ENCODE measurements at places on chromosomes 7 and 10.
A peak's percentile ranks its signal among the peaks of the same experiment; 100 is the strongest.

DNA sequence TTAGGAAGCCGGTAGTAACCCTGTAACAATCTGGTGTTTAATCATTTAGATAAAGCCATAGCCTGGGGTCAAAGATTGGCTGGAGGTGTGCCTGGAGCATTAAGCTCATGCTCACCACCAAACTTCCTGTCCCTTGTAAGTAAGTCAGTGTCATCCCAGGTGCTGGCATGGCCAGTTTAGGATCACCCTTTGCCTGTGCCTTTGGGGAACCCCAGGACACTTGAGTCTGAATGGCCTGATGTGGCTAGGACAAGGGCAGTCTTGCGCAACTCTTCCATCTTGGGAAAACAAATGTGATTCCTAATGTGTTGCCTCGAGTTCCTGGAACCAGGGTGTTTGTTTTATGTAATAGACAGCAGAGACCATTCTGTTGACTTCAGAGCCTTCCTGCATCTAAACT is 154.8 kb downstream of the GRK5 start:
- DNase-seq, result no peak

- no peak for DNase-seq
Measured at GRCh38 chr10:119398996-119399395, 143.5 kb downstream of the RGS10 start.

- DNase-seq, result no peak
Measured at GRCh38 chr10:14821635-14822375, 16.0 kb downstream of the CDNF start.

- DNase-seq, result no peak
Measured at GRCh38 chr7:87912121-87912520, 21.9 kb upstream of the ADAM22 start.

DNA sequence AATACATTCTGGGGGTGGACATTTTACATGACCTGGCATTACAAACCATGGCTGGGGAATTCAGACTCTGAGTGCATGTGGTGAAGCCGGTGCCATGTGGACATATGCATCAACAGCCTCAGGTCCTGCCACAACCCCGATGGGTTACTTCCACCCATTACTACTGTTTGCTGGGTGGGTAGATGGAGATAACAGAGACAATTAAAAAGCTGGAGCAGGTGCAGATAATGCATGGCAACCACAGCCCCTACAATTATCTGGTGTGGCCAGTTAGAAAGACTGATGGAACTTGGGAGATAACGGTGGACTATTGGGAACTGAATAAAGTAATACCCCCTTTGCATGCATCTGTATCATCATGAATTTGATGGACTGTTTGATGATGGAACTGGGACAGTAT is 21.6 kb upstream of the ADAMTS14 start:
- DNase-seq, result no peak

- DNase-seq, result no peak
Measured at GRCh38 chr7:128919241-128919640, 8.7 kb upstream of the KCP start.

DNA sequence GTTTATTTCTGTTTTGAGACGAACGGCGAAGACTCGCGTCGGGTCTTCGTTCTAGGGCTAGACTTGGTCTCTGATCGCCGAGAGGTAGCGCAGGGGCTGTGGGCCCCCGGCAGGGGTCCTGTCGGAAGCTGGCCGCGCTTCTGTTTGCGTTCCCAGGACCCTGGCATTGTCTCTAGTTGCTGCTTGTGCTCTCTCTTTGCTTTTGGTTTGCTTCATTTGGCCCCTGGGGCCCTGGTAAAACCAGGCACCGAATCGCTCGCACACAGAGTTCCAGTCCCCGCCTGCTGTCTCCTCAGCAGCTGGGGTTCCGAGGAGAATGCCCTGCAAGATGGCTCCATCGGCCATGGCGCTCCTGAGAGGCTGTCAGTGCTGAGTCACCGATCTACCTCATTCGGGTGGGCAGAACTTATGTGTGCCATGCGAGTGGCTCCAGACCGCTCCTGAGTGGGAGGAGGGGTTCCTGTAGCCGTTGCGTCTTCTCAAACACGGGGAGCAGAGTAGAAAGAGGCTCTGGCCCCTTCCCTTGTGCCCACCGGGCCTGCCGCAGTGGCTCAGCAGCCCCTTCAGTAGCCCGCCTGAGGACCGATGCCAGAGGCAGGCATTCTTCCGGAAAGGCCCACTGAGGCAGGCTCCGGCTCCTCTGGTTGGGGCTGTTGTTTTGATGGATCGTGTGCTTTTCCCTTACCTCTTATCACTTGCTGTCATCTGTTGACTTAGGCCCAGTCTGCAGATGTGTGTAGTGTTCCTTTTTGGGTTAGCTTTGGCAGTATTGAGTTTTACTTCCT is 826 bp downstream of the CHPF2 start:
- peak; percentile 57 for DNase-seq

GRCh38 chr7:126103582-126103981 is 1149.2 kb downstream of the GRM8 start:
- DNase-seq, result no peak

DNA sequence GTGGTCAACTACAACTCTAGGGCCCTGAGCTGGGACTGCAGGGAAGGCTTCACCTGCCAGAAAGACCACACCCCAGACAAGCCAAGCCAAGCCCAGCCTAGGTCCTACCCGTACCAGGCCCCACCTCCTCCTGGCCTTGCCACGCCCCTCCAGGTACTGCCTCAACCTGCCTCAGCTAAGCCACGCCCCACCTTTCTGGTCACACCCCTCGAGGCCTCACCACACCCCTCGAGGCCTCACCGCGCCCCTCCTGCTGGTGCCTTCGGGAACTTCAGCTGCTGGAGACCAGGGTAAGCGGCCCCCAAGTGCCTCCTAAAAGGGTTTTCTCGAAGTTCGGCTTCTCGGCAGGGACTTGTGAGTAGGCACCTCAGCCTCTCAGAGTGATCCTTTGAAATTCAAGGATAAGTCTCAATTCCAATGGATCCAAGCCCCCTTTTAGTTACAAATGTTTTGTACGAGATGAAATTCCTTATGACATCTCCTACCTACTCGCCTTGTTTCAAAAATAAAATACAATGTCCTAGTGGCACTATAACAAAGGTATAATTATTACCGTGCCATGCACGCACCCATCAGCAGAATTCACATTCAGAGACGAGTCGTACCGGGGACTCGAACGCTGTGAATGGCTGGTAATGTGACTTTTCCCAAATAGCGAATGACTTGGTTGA is 171.2 kb downstream of the ARHGAP21 start:
- DNase-seq, result peak; percentile 98

DNA sequence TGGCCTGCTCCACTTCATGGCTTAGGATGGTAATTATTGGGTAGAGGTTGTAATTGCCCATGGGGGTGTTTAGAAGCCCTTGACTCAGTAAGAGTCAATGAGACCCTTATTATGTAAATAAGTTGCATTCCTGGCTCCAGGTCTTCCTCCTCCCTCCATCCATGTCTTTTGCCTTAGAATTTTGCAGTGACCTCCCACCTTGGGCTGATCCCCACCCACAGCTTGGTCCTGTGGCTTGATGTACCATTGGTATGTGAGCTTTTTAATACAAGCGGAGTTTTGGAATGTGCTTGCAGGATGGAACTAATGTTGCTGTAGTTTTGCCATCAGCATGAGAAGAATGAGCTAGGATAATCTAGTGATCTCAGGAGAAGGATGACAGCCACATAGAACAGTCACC is 73.2 kb upstream of the DGKI start:
- DNase-seq, result peak; percentile 64

GRCh38 chr10:131102147-131102546 is 209.4 kb downstream of the TCERG1L start:
- DNase-seq, result no peak

- DNase-seq, result no peak
Measured at GRCh38 chr10:113414543-113414942, 138.3 kb upstream of the HABP2 start.

DNA sequence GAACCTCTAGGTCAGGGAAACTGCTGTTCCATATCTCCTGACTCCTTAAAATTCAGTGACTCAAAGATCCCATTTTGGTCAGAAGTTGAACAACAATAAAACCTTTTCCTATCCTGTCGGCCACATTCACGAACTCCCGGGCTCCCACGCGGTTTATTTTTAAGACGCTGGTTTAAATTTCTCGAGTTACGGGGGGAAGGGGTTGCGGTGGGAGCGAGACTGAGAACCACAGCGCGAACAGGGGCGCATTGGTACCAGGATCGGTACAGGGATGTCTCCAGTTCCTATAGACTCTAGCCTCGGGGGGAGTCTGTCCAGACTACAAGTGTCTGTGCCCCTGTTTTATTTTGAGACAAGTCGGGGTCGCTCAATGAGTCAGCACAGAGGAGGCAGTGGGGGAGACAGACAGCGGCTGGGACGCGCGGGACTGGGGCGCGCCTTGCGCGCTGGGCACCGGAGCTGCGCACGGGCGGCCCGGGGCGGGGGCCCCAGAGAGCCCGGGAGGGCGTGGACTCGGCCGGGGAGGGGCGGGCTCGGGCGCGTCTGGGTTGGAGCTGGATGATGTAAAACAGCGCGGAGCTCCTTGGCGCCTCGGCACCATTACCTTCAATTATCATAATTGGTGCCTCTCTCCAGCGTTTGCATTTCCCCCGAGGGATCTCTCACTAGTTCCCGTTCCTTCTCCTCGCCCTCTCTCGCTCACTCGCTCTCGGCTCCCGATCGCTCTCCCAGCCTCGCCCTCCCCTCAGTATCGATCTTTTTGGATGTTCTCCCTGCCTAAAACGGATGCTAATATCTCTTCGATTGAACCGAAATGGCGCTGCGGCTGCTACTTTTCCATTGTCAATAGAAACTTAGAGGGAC is 8.7 kb upstream of the BAMBI start:
- DNase-seq, result peak; percentile 77

GRCh38 chr7:28986765-28987110 is 28.6 kb upstream of the TRIL start:
- DNase-seq, result no peak

DNA sequence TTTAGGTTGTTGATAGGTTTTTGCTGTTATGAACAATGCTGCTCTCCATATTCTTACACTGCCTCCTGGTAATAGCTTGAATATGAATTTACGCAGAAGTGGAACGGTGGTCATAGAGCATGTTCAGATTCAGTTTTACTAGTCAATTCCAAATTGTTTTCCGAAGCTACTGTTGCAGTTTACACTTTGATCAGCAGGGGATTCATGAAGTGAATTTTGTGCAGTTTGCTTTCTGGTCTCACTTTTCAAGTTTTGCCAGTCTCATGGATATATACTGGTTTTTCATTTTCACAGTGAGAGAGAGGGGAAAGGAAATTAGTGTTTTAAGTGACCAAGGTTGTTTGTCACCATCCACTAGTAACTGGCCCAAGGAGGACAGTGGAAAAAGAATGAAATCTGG is 171.3 kb downstream of the PRKCQ start:
- DNase-seq, result no peak

DNA sequence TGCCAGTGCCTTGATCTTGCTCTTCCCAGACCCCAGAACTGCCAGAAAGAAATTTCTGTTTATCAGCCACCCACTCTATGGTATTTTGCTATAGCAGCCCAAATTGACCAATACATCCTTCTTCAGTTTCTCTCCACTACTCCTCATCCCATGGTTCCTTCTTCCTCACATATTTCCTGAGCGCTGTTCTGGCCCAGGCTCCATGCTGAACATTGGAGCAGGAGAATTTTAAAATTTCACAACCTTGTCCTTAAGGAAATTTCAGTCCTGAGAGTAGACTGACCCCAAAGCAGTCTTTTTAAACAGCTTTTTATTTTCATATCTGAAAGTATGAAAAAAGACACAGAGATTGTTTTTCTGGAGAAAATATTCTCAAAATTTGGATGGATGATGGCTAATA is 297.1 kb downstream of the RNLS start:
- no peak for DNase-seq

GRCh38 chr10:78541481-78542140 is 507.9 kb downstream of the RPS24 start:
- no peak for DNase-seq

GRCh38 chr7:3712841-3713240 is 411.8 kb downstream of the SDK1 start:
- DNase-seq, result no peak

- DNase-seq, result no peak
Measured at GRCh38 chr7:4683884-4684565, 1.9 kb downstream of the FOXK1 start.

DNA sequence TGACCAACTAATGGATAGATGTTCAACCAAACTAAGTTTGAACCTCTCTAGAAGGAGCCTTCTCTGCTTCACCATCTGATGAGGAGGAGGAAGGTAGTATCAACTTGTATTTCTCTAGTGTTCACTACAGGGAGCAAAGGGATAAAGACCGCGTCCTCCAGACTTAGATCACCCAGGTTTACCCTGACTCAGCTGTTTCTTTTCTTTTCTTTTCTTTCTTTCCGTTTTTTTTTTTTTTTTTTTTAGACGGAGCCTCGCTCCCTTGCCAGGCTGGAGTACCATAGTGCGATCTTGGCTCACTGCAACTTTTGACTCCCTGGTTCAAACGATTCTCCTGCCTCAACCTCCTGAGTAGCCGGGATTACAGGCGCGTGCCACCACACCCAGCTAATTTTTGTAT is 59.8 kb downstream of the C10orf105 start:
- no peak for DNase-seq

DNA sequence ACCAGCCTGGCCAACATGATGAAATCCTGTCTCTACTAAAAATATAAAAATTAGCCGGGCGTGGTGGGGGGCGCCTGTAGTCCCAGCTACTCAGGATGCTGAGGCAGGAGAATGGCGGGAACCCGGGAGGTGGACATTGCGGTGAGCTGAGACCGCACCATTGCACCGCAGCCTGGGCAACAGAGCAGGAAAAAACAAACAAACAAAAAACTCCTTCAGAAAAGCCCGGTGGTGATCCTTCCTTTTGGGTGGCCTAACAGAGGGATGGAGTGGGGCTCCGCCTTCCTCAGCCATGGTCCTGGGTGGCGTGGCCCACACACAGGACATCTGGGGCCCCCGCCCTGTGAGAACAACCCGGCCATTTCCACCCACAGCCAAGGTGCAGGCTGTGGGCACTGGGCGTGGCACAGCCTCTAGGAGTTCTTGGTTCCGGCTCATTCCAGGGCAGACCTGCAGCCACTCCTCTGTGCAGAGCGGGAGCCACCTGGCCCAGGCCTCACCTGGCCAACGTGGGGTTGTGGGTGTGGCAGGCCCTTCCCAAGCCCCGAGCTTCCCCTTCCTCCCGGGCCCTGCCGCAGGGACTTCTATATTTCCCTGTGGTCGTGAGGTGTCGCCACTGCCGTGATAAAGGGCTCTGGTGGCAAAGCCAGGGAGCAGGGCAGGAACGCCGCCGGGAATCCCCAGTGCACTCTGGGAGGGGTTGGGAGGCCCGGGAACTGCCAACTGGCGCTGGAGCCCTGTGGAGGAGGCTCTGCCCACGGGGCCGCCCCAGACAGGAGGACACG is 37.6 kb downstream of the GET4 start:
- no peak for DNase-seq

DNA sequence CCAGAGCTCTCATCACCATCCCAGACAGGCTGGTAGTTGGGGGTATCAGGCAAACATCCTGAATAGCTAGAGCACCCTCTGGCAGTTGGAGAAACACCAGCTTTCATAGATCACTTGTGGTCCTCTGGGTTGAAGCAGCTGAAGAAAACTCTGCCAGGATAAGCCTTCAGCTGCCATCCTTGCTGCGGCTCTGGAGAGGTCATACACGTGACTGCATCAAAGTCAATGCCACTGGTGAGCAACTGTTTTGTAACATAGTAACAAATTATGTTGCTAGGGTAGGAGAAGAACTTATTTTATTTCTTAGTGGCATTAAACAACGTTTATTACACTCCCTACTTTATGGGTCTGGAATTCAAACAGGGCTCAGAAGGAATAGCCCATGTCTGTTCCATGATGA is 19.2 kb upstream of the PANK1 start:
- DNase-seq, result no peak
